ENCODE measurements at places on chromosomes 4 and X. TPM values are rescaled to one million over a fixed set of nuclear protein-coding genes. Genes with fewer than 3 reads are reported as not detected.

SOWAHD gene
- 0.17 TPM for polyA plus RNA-seq

RIBC1 gene
- polyA plus RNA-seq, result 0.31 TPM

ZNF81 gene
- 2.1 TPM for polyA plus RNA-seq

INTU gene
- polyA plus RNA-seq, result 4.8 TPM

NHS gene
- 0.36 TPM for polyA plus RNA-seq

GAGE2A gene
- not detected for polyA plus RNA-seq

ATRX gene
- polyA plus RNA-seq, result 20.3 TPM

XAGE1A gene
- not detected for polyA plus RNA-seq

DNA sequence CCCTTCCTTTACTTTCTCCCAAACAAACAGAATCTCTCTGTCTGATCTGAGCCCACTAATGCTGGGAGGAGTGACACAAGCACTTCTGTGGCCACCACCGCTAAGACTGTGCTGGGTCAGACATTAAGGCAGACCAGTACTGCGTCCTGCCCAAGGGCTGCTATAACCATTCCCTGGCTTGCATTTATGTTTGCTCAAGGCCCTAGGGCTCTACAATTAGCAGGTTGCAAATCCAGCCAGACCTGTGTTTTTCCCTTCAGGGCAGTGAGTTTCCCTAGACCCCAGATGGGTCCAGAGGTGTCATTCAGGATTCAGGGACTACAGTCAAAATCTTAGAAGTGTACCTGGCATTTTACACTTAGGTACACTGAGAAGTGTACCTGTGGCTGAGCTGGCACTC lies 89.7 kb downstream of the SPANXN4 start:
- no peak for DNase-seq
- H3K27ac ChIP-seq, result no peak overlapping the region
- H3K36me3 ChIP-seq, result no peaks in the 10 kb centered on the region
- no peaks in the 10 kb centered on the region for H3K27me3 ChIP-seq
- H3K4me1 ChIP-seq, result no peaks in the 10 kb centered on the region

DNA sequence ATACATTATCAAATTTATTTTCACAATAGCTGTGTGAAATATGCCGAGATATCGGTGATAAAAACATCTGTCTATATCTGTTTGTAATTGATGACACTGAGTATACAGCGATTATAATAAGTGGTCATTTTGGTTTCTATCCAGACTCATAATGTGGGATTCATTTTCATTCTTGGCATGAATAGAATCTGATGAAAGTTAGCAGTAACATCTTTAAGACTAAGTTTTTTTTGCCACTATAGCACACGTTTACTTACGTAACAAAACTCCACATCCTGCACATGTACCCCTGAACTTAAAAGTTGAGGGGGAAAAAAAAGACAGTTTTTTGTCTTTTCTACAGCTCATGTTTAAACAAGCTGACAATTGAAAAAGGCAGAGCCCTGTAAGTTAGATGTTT lies 86.4 kb downstream of the PPA2 start:
- no peaks in the 10 kb centered on the region for H3K27me3 ChIP-seq
- DNase-seq, result peak; percentile 23
- no peak overlapping the region for H3K4me3 ChIP-seq

GRCh38 chrX:9221781-9222180 lies 187.9 kb upstream of the FAM9B start:
- no peak overlapping the region for H3K27ac ChIP-seq
- H3K36me3 ChIP-seq, result no peaks in the 10 kb centered on the region
- H3K4me3 ChIP-seq, result no peak overlapping the region

DNA sequence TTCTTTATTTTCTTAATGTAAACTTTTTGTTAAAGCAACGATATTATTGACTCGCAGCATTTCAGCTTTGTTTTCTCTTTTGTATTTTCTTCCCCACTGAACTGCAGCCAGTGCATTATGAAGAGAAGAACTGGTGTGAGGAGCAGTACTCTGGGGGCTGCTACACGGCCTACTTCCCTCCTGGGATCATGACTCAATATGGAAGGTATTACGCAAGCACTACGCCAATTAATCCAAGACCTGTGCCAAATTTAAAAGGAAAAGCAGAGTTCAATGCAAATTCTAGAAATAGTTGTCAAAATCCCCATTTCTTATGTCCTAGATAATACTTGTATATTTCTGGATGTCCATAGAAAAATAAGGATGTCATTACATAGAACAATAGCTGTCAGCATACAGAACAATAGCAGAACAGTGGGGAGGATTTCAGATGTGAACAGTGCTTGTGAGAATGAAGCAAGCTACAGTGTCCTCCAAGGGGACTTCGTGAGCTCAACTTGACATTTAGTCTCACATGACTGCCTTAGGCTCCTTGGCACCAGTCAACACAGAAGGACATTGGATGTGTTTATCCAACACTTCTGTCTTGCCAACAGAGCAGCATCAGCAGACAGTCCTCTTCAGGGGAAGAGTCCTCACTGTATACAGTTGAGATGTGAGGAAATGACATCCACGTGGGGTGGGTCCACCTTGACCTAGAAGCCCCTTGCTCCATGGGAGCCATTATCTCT lies 85.9 kb downstream of the MAOA start:
- no peak overlapping the region for H3K27ac ChIP-seq
- no peak overlapping the region for H3K4me3 ChIP-seq
- peaks cover 4% of the 10 kb centered on the region for H3K27me3 ChIP-seq

- no peak for DNase-seq
- no peaks in the 10 kb centered on the region for H3K27me3 ChIP-seq
- H3K4me1 ChIP-seq, result 0 out of 2 replicates have a peak, but pooled peaks cover 2% of the 10 kb centered on the region
- H3K4me3 ChIP-seq, result no peak overlapping the region
- H3K36me3 ChIP-seq, result no peaks in the 10 kb centered on the region
These were observed 19.3 kb upstream of the SLAIN2 start for GRCh38 chr4:48322063-48322462.

GRCh38 chr4:24104158-24104565 lies 214.3 kb upstream of the PPARGC1A start:
- H3K36me3 ChIP-seq, result no peaks in the 10 kb centered on the region
- H3K27ac ChIP-seq, result peak overlapping the region; percentile 86
- peak; percentile 55 for DNase-seq
- no peaks in the 10 kb centered on the region for H3K27me3 ChIP-seq

DNA sequence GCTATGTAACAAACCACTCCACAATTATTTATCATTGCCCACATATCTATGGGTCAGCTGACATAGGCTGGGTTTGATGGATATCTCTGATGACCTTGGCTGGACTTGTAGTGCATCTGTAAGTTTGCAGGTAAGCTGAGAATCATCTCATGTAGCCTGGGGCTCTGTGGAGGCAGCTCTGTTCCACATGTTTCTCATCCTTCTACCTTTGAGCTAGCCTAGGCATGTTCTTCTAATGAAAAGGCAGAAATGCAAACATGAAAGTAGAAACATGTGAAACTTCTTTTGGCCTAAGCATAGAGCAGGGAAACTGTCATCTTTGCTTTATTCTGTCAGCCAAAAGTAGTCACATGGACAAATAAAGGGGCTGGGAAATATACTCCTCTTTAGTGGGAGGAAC lies 18.2 kb downstream of the MRPL1 start:
- H3K4me1 ChIP-seq, result peaks cover 2% of the 10 kb centered on the region
- no peak overlapping the region for H3K27ac ChIP-seq
- H3K36me3 ChIP-seq, result peaks cover 7% of the 10 kb centered on the region
- DNase-seq, result no peak

GRCh38 chr4:21451032-21451431 lies 497.5 kb downstream of the KCNIP4 start:
- no peaks in the 10 kb centered on the region for H3K27me3 ChIP-seq
- no peaks in the 10 kb centered on the region for H3K4me1 ChIP-seq
- H3K36me3 ChIP-seq, result no peaks in the 10 kb centered on the region
- H3K4me3 ChIP-seq, result no peak overlapping the region

DNA sequence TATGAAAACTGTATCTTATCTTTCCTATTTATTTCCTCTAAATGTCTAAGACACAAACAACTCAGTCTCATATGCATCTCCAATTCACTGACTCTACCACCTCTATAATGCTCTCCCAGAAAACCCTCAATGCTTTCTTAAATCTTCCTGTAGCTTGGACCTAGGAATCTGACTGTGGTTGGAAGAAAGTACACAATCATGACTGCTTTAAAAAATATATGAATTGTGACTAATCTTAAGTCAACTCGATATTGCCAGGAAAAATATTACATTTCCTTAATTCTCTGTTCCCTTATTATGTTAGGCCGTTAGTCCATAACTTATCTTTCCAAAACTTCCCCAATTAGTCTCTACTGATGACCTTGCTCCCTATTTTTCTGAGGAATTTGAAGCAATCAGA lies 87.0 kb downstream of the SPCS3 start:
- DNase-seq, result peak; percentile 66
- H3K27me3 ChIP-seq, result no peaks in the 10 kb centered on the region
- no peaks in the 10 kb centered on the region for H3K36me3 ChIP-seq
- no peak overlapping the region for H3K27ac ChIP-seq
- no peak overlapping the region for H3K4me3 ChIP-seq
- peaks cover 4% of the 10 kb centered on the region for H3K4me1 ChIP-seq

DNA sequence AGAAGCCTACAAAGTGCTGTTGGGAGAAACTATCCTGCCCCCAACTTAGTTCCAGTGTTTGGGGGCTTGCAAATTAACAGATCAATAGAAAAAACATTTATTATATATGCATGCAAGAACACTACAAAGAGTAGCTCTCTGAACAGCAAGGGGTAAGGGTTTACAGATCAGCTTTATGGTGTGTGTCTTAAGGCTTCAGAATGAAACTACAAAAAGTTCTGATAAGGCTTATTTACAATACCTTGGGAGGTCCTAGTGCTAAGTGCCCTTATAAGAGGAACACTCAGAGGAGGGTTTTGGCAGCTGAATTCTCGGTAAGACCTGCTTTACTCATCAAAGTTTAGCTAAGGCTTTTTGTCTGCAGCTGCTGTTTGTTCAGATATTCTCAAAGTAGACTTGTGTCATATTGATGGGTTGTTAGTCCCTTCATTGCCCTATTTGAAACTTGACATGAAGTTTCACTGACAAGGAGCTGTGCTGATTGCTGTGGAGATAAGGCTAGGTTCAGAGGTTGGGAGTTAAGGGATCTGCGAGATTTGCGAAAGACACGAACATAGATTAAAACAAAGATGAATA lies 7.7 kb downstream of the ERVMER34-1 start:
- H3K27me3 ChIP-seq, result peaks cover 5% of the 10 kb centered on the region
- H3K4me3 ChIP-seq, result no peak overlapping the region
- H3K4me1 ChIP-seq, result no peaks in the 10 kb centered on the region
- no peaks in the 10 kb centered on the region for H3K36me3 ChIP-seq
- DNase-seq, result no peak

DNA sequence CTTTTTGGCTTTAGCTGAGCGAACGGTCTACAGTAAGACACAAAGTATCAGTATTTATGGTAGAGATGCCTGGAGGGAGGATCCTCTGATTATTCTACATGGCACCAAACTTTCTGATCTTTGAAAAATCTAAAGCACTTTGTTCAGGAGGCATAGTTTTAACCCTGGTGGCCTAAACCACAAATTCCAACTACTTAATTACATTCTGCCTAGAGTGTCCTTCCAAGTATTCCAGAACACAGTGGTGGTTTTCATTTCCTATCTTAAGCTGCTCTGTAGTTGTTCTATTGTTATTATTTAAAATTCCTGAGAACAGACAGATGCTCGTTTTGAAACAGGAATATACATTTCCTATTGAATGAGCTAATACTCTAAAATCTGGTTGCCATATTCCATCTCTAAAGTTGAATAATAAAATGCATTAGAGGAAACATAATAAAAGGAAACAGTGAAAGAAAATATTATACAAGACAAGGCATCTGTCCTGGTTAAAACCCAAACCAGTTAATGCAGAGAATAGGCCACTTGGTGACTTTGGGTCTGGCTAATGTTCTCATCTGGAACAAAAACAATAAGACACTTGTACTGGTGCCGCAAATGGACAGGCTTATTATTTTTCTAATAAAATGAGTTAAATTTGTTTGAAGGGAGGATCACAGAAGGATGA lies 657.4 kb downstream of the SPRY1 start:
- no peak overlapping the region for H3K27ac ChIP-seq
- H3K4me3 ChIP-seq, result no peak overlapping the region
- DNase-seq, result peak; percentile 24
- H3K4me1 ChIP-seq, result no peaks in the 10 kb centered on the region

Measured in IMR-90 (cell line).